ENCODE measurements at places on chromosomes 16 and 17. TPM values are rescaled to one million over a fixed set of nuclear protein-coding genes. Genes with fewer than 3 reads are reported as not detected.

DNA sequence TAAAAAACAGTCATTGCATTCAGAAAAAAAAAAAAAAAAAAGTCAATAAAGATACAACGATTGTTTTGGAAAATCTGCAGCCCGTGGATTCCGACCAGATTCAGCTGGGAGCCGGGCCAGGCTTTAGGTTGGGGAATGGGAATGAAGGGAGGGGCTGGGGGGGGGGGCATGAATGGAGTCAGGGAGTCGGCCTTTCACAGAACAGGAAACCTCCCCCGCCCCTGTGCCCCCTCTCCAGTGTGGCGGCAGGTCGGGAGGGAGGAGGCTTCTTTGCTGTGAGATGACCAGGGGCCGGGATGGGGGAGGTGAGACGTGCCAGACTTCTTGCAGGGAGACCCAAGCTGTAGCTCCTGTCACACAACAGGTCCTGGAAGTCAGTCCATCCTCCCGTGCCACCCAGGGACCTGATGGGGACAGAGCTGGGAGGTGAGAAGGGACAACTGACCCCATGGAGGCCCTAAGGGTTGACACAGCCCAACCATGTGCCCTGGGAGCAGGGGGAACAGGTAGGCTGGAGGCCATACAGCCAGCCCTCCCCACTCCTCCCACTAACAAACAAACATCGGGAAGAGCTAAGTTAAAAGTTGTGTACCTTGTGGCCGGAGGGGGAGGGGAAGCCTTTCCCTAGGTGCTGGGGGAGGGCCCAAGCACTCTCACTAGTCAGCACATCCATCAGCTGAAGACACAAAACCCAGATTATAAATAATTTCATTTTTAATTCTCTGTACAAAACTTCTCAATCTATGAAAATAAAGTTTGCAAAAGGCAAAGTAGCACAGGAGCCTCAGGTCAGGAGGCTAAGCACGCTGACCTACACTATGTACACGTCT is 25.2 kb downstream of the SREBF1 start:
- no peaks in the 10 kb centered on the region for H3K27me3 ChIP-seq
- DNase-seq = no peak
- H3K4me1 ChIP-seq = peaks cover 21% of the 10 kb centered on the region
- no peak overlapping the region for H3K4me3 ChIP-seq

The ATP2C2 gene
- 1.8 TPM for total RNA-seq

The KRT40 gene
- total RNA-seq = 0.21 TPM

The GAS2L2 gene
- total RNA-seq = not detected

Measured in uterus (tissue), 4 donors.